ENCODE measurements at places on chromosomes 3 and 15.

GRCh38 chr3:112647122-112647521 lies 6.2 kb upstream of the CCDC80 start:
- DNase-seq, result no peak

DNA sequence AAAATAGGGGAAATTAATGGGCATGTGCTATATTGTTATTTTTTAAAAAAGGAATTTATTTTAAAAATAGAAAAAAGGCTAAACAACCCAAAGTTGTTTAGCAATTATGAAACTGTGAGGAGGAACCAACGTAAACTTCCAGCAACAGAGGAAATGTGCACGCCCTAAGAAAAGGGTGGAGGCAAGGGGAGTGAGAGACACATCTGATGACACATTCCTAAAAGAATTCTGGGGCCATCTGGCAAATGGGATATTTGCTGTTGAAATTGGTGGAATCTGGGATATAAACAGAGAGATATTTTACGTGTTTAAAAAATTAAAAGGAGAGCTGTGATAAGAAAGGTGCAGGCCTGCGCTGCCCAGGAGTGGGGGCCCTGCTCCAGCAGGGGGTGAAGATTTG lies 50.8 kb upstream of the MUC13 start:
- DNase-seq, result no peak

GRCh38 chr3:115646027-115646690 lies 22.8 kb downstream of the GAP43 start:
- no peak for DNase-seq

GRCh38 chr3:167160781-167161180 lies 219.3 kb downstream of the ZBBX start:
- no peak for DNase-seq
